CD4-positive, CD25-positive, alpha-beta regulatory T cell (primary cell): ENCODE measurements at places on chromosomes 7 and 10. TPM values are rescaled to one million over a fixed set of nuclear protein-coding genes. Genes with fewer than 3 reads are reported as not detected.

DNA sequence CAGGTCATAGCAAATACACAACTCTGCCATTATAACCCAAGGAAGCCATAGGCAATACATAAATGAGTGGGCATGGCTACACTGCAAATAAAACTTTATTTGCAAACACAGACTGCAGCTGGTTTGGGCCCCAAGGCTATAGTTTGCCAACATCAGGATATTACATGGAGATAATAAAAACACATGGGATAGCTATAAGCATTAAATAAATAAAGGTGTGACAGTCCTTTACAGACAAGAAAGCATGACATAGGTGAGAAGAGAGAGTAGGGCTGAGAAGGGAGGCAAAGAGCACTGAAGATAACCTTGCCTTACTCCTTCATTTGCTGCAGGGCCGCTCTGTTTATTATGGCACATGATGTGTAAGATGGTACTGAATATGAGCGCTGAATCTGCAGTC is 135.1 kb upstream of the GHITM start:
- DNase-seq = no peak

AGAP9 gene
- total RNA-seq = 8.0 TPM

- DNase-seq = no peak
Observed at GRCh38 chr7:50697748-50698147, 84.9 kb downstream of the GRB10 start.

GRCh38 chr7:106466867-106467266 is 182.1 kb upstream of the NAMPT start:
- DNase-seq = no peak

IRF5 gene
- 13.5 TPM for total RNA-seq

- no peak for DNase-seq
Observed at GRCh38 chr10:94146313-94146712, 152.6 kb downstream of the PLCE1 start.

OR2A42 gene
- total RNA-seq = 0.30 TPM

GRCh38 chr7:2833083-2833910 is 10.8 kb downstream of the GNA12 start:
- no peak for DNase-seq

GRCh38 chr10:132449811-132450181 is 52.8 kb downstream of the PWWP2B start:
- DNase-seq = no peak

GRCh38 chr7:135512135-135512887 is 2.4 kb upstream of the CNOT4 start:
- peak; percentile 10 for DNase-seq

HTR7 gene
- not detected for total RNA-seq

DNA sequence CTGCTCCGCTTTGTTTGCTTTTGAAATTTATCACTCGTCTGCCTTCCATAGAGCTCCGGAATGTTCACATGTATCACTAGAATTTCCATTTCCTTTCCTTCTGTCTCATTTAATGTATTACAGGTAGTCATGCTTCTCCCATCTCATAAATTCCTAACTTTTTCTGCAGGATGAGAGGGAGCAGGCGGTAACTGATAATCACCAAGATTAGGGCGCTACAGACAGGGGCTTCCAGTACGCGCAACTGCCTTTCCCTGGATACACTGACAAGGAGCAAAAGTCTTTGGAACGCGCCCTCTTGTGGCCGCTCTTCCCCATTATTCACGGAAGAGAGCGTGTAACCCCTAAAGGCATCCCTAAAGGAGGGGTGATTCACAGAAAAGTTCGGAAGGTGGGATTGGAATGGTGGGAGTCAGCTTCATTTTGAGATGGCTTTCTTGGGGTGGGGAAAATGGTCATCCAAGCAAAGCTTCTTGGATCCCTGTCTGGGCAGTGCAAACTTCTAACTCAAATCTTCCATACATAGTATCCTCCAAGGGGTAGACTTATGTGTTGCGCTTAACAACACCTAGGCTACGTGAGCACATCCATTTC is 6.5 kb downstream of the INHBA start:
- DNase-seq = no peak

DNA sequence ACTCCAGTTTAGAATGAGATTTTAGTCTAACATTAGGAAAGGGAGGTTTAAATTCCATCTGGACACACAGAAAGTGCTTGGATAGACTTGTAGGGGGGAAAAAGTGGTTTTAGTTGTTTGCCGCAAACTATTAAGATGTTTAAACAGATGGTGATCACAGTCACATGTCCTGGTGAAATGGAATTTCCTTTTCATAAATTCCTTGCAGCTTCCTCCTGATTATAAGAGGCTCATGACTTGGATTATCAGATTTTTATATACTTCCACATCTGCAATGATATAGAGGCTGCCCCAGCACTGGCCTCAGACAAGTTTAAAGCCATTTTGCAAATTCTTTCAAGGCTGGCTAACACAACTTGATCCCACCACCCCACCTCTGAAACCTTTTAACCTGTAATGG is 106.4 kb upstream of the ARMC3 start:
- no peak for DNase-seq

DNA sequence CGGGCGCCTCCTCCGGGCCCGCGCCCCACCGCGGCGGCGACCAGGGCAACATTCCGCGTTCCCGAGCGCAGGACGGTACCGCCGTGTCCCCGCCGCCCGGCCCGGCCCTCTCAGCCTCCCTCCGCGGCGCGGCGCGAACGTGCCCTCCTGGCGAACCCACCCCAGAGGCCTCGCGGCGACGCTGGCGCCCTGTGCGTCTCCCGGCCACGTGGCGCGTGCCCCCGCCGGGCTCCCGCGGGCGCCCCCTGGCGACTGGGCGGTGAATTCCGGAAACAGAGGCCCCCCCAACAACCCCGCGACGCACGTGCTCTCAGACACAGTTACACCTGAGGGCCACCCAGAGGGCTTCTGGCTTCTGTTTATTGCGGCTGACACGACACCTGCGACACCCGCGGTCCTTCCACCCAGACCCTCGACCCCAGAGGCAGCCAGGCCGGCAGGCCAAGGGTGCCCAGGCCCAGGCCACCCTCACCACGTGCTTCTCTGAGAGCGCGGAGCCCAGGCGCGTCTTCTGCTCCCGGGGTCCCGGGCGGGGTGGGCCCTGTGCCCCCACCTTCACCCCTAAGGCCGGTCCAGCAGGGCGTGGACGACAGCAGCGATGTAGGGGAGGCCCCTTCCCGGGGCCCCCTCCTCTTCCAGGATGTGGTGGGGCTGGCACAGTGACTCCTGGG is at the start of gene SAP25:
Gene SAP25, minus strand, starts transcription at position 210 of the 671 bp plus-strand sequence. Its CDS starts 158 bp downstream, at position 52.
- no peak for DNase-seq

MACC1 gene
- 1.0 TPM for total RNA-seq

NRCAM gene
- total RNA-seq = not detected

DNA sequence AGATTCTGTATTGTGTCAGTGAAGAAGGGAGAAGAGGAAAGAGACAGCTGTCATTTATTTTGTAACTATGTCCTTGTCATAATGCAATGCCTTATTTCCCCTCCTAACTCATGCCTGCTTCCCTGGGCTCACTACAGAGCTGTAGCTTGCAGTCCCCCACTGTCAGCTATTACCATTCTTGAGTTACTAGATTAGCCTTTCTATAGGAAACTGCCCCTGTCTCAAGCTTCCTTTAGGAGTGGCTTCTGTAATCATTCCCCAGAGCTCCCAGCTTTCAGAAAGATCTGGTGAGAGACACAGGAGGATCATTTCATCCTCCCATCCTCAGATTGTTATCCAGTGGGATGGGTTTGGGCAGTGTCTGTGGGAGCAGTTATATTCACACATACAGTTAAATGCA is 32.4 kb upstream of the SMKR1 start:
- DNase-seq = no peak

DNA sequence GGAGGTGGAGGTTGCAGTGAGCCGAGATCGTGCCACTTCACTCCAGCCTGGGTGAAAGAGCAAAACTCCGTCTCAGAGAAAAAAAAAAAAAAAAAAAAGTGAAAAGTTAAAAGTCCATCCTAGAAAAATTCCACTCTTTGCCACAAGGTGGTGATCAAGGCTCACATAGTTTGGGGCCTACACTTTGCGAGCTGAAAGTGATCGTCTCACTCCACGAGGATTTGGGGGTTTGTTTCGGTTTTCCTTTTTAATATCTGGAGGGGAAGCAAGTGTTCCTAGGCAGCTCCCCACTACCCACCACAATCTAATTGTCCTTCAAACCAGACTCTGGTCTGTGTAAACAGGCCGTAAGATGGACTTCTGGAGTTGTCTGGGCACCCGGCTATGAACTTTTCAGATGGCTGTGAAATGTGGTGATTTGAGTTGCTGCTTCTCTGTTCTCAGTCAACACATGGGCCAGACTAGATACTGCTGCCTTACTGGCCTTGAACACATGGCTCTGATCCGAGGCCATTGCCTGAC is 27.1 kb downstream of the PRLHR start:
- peak; percentile 72 for DNase-seq

DNA sequence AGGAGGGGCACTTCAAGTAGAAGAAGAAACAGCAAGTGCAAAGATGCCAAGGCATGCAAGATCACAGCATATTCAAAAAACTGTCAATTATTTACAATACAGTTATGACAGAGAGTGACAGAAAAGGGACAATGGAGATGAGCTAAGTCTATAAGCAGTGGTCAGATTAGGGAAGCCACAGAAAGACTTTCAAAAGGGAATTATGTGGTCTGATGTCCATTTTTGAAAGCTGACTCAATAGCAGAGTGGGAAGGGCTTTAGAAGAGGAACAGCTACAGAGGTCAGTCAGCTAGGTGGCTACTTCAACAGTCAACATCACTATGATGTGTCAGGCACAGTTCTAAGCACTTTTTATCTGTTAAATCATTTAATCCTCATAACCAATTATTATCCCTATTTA is 45.2 kb upstream of the SPOCK2 start:
- DNase-seq = no peak

DNA sequence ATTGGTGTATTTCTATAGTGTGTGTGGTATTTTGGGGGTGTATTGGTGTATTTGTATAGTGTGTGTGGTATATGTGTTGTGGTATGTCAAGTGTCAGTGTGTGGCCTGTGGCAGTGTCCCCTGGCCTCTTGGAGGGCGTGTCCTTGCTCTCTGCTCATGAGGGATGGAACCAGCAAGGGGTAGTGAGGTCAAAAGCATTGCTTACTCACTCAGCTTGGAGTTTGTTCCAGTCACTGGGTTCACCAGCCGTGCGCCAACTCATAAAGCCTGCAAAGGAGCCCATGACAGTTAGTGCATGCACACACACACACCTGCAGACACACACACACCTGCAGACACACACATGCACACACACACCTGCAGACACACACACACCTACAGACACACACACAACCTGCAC is 4.3 kb upstream of the TRPV6 start:
- no peak for DNase-seq

NPFFR1 gene
- not detected for total RNA-seq

ERVW-1 gene
- total RNA-seq = not detected

GRCh38 chr7:18200266-18200665 is 172.6 kb upstream of the PRPS1L1 start:
- DNase-seq = no peak

- DNase-seq = no peak
Observed at GRCh38 chr10:28935061-28935460, 257.7 kb downstream of the BAMBI start.

- DNase-seq = no peak
Observed at GRCh38 chr7:32145911-32146310, 75.7 kb upstream of the PDE1C start.

GRCh38 chr7:126690104-126690503 is 562.6 kb downstream of the GRM8 start:
- no peak for DNase-seq

- no peak for DNase-seq
Observed at GRCh38 chr7:151249732-151250072, 1.2 kb upstream of the SMARCD3 start.

DNA sequence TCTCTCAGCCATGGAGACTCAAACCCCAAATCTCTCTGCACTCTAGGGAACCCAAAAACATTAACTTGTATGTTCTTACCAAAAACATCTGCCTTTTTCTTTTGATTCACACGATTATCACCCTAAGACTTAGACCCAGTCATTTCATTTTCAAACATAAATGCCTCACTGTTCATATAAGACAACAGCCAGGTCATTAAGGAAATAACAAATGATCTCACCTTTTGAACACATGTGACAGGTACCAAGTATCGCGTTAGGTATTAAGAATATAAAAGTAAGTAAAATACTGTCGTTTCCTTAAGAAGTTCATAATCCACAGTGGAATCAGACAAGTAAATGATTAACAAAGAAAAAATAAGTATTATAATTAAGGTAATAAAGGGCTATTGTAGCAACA is 8.8 kb downstream of the TM9SF3 start:
- no peak for DNase-seq

- no peak for DNase-seq
Observed at GRCh38 chr10:44478040-44478439, 93.1 kb upstream of the CXCL12 start.

C7orf57 gene
- not detected for total RNA-seq

SRGN gene
- total RNA-seq = 580 TPM

DNA sequence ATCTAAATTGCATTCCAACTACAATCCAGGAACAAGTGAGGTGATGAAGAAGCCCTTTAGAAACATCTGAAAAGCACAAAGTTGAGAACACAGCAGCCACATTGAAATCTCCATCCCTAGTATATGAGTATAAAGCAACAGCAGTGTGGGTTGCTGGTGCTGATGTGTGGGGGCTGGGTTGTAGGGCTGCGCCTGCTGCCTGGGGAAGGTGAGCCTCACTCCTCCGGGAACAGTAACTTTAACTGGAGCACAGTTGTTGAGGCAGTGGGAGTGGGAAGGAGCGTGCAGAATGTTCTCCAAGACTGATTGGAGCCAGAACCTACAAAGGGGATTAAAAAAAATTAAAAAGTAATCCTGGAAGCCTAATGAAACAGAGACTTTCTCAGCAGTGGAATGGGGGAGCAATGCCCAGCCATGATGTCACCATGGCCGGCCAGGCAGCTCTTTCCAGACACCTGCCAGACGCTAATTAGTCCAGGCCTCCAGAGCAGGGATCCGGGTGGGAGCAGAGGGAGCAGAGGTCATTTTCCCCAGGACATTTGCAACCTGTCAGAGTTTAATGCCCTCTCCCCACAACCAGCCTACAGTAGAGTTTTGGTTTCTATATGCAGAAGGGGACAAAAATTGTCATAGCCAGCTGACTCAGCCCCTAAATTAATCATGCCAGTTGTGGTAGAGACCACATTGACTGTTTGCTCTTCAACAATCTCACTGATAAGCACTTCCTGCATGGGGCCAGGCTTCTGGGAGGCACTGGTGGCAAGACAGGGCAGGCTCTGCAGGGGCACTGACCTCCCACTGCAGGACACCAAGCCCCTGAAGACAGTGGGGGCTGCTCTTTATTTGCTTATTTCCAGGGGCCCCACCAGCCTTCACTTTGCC is 133.0 kb upstream of the ZNF32 start:
- DNase-seq = peak; percentile 53

DNA sequence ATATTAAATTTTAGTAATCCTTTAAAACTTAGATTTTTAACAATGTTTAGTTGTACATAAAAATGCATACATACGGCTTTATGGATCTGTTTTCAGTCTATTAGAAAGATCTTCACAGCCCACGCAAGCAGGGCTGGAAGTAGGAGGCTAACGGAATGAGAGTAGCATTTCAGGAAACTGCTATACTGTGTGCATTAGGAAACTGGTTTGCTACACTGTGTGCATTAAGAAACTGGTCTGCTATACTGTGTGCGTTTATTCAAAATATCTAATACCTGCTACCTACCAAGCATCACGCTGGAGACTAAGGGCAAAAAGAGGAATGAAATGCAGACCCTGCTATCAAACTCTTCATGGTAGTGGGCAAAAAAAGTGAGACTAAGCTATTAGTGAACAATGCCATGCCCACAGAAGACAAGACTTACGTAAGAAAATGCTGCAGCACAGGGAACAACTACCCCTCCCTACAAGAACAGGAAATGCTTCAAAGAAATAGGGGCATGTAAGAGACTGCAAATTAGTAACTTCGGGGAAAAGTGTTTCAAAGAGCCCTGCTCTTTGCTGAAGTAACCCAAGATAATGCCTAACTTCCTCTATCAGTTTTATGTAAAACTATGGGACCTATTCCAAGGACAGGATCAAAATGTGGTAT is 11.3 kb downstream of the RAB11FIP2 start:
- DNase-seq = peak; percentile 77
